Activated CD4-positive, alpha-beta memory T cell treated with anti-CD3 and anti-CD28 coated beads, Interleukin-2, amount 10 ng/mL, durations not matched to agents 7 days and 5 days (primary cell): ENCODE measurements at places on chromosomes 3 and 15. TPM values are rescaled to one million over a fixed set of nuclear protein-coding genes. Genes with fewer than 3 reads are reported as not detected.

DNA sequence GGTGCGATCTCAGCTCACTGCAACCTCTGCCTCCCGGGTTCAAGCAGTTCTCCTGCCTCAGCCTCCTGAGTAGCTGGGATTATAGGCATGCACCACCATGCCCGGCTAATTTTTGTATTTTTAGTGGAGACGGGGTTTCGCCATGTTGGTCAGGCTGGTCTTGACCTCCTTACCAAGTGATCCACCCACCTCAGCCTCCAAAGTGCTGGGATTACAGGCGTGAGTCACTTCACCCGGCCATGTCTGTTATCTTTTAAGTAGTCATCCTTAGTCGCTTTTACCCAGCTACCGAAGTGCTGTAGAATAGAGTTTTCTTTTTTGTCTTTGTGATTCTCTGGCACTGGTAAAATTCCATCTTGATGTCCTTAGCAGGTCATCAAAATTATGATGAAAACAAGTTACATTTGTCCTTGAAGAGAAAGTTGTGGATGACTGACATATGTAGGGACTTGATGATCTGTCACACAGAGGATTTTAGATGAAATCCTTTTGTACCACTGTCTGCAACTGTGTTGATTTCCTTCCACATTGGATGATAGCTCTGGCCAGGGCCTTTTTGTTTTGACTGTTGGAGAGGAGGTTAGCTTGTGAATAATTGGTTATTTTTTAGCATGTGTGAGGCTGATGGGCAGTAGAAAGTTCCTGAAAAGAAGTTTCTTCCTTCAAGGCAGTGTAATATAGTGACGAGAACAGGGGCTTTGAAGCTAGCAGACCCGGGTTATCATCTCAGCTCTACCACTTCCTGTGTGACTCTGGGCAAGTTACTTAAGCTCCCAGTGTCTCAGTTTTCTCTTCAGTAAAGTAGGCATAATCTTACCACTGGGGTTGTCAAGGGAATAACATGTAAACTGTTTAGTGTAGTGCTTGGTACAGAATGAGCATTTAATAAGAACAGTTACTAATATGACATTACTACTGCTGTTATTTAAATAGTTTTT, 18.8 kb downstream of the ATG7 start:
- peaks cover 37% of the 10 kb centered on the region for H3K36me3 ChIP-seq
- peak overlapping the region; percentile 14 for H3K4me3 ChIP-seq
- peak; percentile 36 for DNase-seq
- peaks cover 55% of the 10 kb centered on the region for H3K4me1 ChIP-seq
- H3K27ac ChIP-seq, result peak overlapping the region; percentile 88

GRCh38 chr15:63029676-63030075, 12.9 kb upstream of the TPM1 start:
- no peaks in the 10 kb centered on the region for H3K36me3 ChIP-seq
- no peak overlapping the region for H3K4me3 ChIP-seq
- H3K27ac ChIP-seq, result no peak overlapping the region
- no peaks in the 10 kb centered on the region for H3K4me1 ChIP-seq
- peaks cover 12% of the 10 kb centered on the region for H3K27me3 ChIP-seq
- DNase-seq, result no peak

- no peaks in the 10 kb centered on the region for H3K36me3 ChIP-seq
- H3K4me1 ChIP-seq, result no peaks in the 10 kb centered on the region
- no peak for DNase-seq
- H3K27ac ChIP-seq, result no peak overlapping the region
Observed at GRCh38 chr3:19506171-19506570, 357.9 kb downstream of the KCNH8 start.

DNA sequence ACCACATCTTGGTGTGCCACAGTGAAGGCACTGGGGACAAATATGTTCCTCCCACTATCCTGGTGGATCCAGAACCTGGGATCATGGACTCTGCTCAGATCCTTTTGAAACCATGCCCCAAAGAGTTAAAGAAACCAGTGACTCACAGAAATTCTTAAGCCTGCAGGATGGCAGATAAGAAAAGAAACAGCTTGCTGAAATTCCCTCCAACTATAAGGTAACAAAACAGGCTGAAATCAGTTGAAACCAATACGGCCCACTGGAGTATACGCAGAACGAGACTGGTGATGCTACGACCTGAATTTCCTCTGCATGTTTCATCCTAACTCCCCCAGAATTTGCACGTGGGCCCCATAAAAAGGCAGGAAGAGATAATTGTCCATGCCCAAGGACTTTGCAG, 209.6 kb downstream of the TJP1 start:
- no peak overlapping the region for H3K4me3 ChIP-seq
- H3K27ac ChIP-seq, result no peak overlapping the region
- H3K27me3 ChIP-seq, result no peaks in the 10 kb centered on the region
- no peak for DNase-seq

DNA sequence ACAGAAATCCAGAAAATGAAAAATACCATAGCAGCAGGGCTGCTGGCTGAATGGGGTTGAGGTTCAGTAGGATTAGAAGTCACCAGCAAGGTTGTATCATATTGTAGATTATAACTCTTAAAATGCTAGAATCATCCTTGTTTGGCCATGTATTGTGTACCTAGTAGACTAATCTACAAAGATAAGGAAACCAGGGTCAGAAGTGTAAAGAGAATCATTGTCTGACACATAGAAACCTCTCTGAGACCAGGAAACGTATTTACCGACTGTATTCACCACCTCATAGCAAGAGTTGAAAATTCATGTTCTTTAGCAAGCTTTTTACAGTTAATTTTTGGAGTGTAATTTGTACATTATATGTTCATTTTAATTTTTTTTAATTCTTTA, 168.8 kb downstream of the ECT2 start:
- H3K27ac ChIP-seq, result no peak overlapping the region
- no peaks in the 10 kb centered on the region for H3K4me1 ChIP-seq
- no peak for DNase-seq
- no peak overlapping the region for H3K4me3 ChIP-seq
- H3K27me3 ChIP-seq, result peaks cover 5% of the 10 kb centered on the region

DNA sequence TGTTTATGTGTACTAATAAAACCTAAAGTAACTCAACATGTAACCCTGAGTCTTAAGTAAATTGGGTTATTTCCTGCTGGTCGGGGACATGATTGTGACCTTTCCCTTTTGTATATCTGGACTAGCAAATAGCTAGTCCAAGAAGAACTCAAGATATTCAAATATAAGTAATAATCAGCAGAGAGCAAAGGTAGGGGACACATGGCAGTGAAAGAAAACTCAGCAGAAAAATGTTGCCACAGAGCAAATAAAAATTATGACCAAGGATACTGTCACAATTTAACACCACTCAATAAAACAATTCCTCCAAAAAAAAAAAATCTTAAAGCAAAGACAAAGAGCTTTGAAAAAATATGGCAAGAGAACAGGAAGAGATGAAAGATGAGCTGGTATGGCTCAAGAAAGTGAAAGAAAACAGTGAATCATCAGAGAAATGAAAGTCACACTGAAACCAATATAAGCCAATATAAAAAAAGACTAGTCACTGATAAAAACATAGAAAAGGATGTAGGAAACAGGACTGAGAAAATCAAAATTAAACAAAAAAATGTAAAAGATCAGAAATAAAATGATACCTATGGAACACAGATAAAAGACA, 43.4 kb downstream of the HLTF start:
- H3K36me3 ChIP-seq, result peaks cover 37% of the 10 kb centered on the region
- peaks cover 23% of the 10 kb centered on the region for H3K4me1 ChIP-seq
- peak overlapping the region; percentile 66 for H3K27ac ChIP-seq

DNA sequence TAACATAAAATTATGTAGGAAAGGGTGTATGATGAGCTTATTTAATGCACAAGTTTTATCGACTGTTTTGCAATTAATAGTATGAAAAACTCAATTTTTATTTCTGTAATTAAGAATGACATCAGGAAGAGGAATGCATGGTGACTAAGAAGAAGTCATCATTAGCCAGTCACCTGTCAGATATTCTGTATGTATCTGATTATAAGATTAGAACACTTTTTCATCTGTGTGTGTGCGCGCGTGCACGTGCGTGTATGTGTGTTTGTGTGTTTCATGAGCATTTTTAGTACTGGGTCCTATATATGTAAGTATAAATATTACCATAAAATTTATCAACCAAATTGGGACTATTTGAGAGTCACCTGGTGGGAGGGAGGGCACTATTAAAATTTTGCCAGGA, 5.0 kb upstream of the ABHD2 start:
- no peak overlapping the region for H3K4me3 ChIP-seq
- H3K27me3 ChIP-seq, result peaks cover 13% of the 10 kb centered on the region
- DNase-seq, result no peak
- H3K36me3 ChIP-seq, result no peaks in the 10 kb centered on the region
- H3K27ac ChIP-seq, result no peak overlapping the region
- H3K4me1 ChIP-seq, result no peaks in the 10 kb centered on the region

- H3K4me3 ChIP-seq, result no peak overlapping the region
- H3K4me1 ChIP-seq, result no peaks in the 10 kb centered on the region
- no peak overlapping the region for H3K27ac ChIP-seq
- no peaks in the 10 kb centered on the region for H3K36me3 ChIP-seq
- no peaks in the 10 kb centered on the region for H3K27me3 ChIP-seq
Observed at GRCh38 chr3:163573324-163573723, 1505.0 kb downstream of the SI start.

DNA sequence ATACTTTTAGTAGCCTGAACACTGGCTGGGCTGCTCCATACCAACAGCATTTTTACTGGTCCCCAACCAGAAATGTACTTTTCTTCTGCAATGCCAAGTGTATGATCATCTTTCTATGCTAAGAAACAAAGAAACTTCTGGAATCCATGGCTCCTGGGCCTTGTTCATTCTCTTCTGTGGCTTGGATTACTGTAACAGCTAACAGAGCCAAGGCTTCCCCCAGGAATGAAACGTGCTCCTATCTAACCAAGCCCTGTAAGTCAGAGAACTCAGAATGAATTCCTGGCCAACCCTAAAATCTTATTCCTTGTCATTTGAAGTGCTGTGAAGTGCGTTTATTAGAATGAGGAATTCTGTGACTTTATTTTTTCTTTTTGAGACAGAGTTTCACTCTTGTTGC, 102.9 kb upstream of the RAD18 start:
- no peak overlapping the region for H3K4me3 ChIP-seq
- no peaks in the 10 kb centered on the region for H3K36me3 ChIP-seq
- no peak for DNase-seq

GRCh38 chr15:101192081-101192480, 59.8 kb downstream of the CHSY1 start:
- no peaks in the 10 kb centered on the region for H3K27me3 ChIP-seq
- H3K4me1 ChIP-seq, result peaks cover 93% of the 10 kb centered on the region
- DNase-seq, result no peak
- H3K27ac ChIP-seq, result peak overlapping the region; percentile 30
- peaks cover 55% of the 10 kb centered on the region for H3K36me3 ChIP-seq

DNA sequence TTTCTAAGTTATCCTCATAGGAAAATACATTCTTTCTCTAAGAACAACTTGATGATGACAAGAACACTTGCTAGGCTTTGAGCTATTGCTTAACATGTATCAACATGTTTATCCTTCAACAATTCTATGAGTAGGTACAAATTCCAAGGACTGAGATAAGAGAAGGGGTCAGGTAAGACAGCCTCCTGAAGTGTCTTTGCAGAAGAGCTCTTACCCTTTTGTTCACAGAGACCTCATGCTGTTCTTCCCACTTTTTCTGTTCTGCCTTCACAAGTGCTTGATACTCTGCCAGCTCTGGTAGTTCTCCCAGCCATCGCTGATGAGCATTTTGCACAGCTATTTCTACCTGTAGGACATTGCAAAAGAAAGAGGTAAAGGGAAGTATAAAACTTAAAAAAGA, 50.9 kb downstream of the CEP152 start:
- no peaks in the 10 kb centered on the region for H3K4me1 ChIP-seq
- H3K27ac ChIP-seq, result no peak overlapping the region
- no peak for DNase-seq
- peaks cover 61% of the 10 kb centered on the region for H3K36me3 ChIP-seq
- no peak overlapping the region for H3K4me3 ChIP-seq

DNA sequence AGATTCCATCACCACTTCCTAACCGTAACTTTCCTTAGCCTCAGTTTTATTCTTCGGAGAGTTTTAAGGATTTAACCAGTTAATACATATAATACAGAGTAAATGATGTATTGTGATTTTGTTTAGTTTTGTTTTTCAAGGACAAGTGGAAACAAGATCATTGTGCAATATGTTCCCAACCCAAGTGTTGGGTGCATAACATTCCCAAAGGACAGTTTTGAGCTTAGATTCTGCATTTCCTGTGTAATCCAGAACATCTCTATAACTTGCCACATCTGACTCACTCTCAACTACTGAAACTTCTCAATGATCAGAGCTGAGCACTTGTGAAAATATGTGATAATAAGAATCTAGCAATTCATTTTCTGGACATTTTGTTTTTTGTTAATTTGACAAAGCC, 466.1 kb upstream of the PPP2R3A start:
- no peaks in the 10 kb centered on the region for H3K4me1 ChIP-seq
- H3K27ac ChIP-seq, result no peak overlapping the region
- no peaks in the 10 kb centered on the region for H3K27me3 ChIP-seq
- DNase-seq, result no peak
- no peaks in the 10 kb centered on the region for H3K36me3 ChIP-seq
- H3K4me3 ChIP-seq, result no peak overlapping the region

DNA sequence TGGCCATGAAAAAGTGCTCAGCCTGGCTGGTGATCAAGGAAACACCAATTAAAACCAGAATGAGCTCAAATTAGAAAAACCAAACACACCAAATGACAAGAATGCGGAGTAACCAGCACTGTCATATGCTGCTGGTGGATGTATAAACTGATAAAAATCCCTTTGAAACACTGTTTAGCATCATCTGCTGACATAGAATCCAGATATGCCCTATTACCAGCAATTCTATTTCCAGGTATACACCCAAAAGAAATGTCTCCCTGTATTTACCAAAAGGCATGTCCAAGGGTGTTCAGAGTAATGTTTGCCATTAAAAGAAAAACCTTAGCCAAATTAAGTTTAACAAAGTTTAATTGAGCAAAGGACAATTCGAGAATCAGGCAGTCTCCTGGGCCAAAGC, 138.6 kb downstream of the FMN1 start:
- peaks cover 3% of the 10 kb centered on the region for H3K27me3 ChIP-seq
- DNase-seq, result no peak
- H3K36me3 ChIP-seq, result no peaks in the 10 kb centered on the region

- no peak overlapping the region for H3K27ac ChIP-seq
- peaks cover under 1% of the 10 kb centered on the region for H3K27me3 ChIP-seq
- H3K4me3 ChIP-seq, result no peak overlapping the region
- DNase-seq, result no peak
Observed at GRCh38 chr15:38721568-38721945, 156.9 kb upstream of the RASGRP1 start.

GRCh38 chr15:45634432-45635190, at the start of gene SQOR:
Gene SQOR, plus strand, starts transcription at chr15:45635029. Its CDS starts 23,895 bp downstream, at chr15:45658924.
- H3K27me3 ChIP-seq, result no peaks in the 10 kb centered on the region
- H3K4me1 ChIP-seq, result peaks cover 50% of the 10 kb centered on the region
- H3K4me3 ChIP-seq, result peak within 1 kb of the TSS; percentile 99
- H3K27ac ChIP-seq, result peak within 1 kb of the TSS; percentile 92
- DNase-seq, result peak; percentile 82

DNA sequence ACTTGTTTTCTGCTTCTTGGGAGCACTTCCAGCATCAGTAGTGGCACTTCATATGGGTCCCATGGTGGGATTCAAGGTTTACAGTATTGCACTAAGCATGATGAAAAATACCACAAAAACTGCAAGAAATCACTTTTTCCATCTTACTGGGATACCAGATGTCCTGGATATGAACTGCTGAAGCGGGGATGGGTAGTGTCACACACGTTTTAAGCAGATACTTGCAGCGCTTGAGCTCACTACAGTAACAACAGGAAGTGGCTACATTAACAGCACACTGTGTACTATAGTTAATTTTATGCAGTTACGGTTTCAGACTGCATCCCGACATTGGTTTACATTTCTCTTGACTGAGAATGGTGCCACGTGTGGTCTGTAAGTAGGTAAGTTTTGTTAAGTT, 3.5 kb upstream of the ISG20 start:
- no peaks in the 10 kb centered on the region for H3K27me3 ChIP-seq
- peak overlapping the region; percentile 87 for H3K4me3 ChIP-seq
- H3K36me3 ChIP-seq, result peaks cover 79% of the 10 kb centered on the region
- H3K4me1 ChIP-seq, result peaks cover 84% of the 10 kb centered on the region

SLC22A14 gene
- total RNA-seq, result not detected

MKRN3 gene
- 4.4 TPM for total RNA-seq

USP19 gene
- total RNA-seq, result 61.5 TPM
